Activated T-cell treated with anti-CD3 and anti-CD28 coated beads, Interleukin-2, amount 50 U/mL, for 48 hours (primary cell): ENCODE measurements at places on chromosomes 12 and 14.

GRCh38 chr14:60313093-60313492 is 64.1 kb downstream of the PPM1A start:
- DNase-seq = no peak

GRCh38 chr14:45068396-45068795 is 15.5 kb upstream of the PRPF39 start:
- DNase-seq = no peak

DNA sequence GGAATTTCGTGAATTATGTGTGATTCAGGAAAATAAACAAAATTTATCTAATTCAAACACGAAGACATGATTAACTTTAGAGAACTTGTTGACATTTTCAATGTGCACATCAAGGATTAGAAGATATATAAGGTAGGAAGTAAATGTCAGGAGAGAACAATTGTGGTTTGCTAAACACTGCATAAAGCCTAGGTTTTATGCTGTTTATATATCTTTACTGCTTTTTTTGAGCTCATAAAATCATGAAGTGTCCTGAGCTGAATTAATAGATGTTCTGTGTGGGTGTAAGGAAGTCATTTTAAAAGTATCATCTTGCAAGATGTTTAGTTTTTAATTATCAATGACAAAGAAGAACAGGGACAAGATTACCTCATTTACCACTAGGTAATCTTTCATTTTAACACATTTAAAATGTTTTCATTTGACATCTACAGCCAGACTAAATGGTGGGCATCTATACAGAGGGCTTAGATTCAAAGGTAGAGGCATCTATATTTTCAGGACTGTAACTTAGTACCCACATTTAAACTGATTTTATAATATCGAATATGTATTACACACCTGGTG is 382.8 kb downstream of the ADAMTS20 start:
- DNase-seq = no peak

GRCh38 chr14:34032720-34033119 is 81.8 kb upstream of the EGLN3 start:
- DNase-seq = no peak

- DNase-seq = no peak
Observed at GRCh38 chr12:46087916-46088439, 97.6 kb upstream of the SCAF11 start.

GRCh38 chr12:44504799-44505198 is 371.3 kb downstream of the NELL2 start:
- no peak for DNase-seq

GRCh38 chr14:89128311-89129026 is 288.6 kb downstream of the FOXN3 start:
- DNase-seq = no peak

DNA sequence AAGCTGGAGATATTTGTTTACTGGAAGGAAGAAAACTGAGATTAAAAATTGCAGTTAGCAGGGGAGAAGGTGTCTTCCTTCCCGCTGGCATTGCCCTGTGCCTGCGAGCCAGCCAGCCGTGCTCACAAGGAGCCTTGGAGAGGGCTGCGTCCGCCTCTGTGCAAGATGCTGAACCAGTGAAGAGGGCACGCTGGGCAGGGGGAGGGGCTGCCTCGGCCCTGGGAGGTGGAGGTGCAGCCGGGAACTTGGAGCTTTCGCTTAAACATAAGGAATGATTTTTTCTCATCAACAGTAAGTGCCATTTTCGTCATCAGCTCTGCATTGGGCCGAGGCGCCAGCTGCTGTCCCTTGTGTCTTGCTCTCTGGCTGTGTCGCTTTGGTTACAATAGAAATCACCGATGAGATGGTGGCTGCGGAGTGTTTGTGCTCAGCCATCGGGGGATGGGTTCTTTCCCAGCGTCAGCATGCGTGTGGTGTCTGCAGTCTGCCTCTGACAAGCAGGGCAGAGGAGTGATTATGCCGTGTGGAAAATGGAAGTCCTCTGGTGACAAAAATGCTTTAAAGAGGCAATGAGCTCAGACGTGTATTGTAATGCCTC is 97.3 kb downstream of the ESR2 start:
- peak; percentile 25 for DNase-seq

GRCh38 chr12:80184926-80185325 is 85.6 kb downstream of the OTOGL start:
- DNase-seq = no peak

- DNase-seq = no peak
Observed at GRCh38 chr12:92628476-92628875, 74.3 kb upstream of the PLEKHG7 start.

DNA sequence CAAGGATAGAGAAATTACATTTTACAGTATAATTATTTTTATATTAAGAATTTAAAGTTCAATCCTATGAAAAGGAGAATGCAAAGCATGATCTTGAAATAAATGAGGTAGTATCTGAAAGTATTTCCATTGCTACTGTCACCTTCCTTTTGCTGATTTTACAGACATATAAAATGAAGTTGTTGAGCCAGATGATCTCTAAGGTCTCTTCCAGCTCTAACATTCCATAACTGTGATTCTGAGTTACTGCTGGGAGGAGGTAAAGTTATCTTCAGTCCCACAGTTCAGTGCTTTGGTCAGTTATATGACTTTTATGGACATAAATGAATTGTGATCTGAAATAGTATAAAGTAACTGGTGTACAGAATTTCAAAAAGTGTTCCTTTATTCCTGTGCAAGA is 52.8 kb downstream of the SLC38A6 start:
- no peak for DNase-seq

- no peak for DNase-seq
Observed at GRCh38 chr12:69575346-69575745, 9.9 kb upstream of the CCT2 start.

- peak; percentile 35 for DNase-seq
Observed at GRCh38 chr14:35808076-35808637, 938 bp downstream of the RALGAPA1 start.

DNA sequence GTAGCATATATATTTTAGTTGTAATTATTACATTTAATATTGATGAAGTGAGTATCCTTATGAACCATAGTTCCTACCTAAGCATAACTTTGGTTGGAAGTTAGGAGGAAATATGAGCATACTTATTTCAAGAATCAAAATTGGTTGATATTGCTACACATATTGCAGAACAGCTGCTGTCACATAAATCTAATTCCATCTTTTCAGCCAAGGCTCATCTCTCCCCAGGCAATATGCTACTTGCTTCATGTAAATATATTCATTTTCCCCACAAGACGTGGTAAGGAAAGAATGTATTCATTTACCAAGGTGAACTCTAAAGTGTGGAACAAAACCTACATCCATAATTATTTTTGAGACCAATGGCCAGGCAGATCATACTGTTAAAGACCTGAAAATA is 62.5 kb upstream of the HIF1A start:
- no peak for DNase-seq

GRCh38 chr12:7150841-7151240 is 20.7 kb downstream of the CLSTN3 start:
- DNase-seq = no peak

GRCh38 chr12:122730215-122731014 is at the start of gene HCAR1:
Gene HCAR1, minus strand, starts transcription at chr12:122730844. Its CDS starts 505 bp downstream, at chr12:122730339.
- DNase-seq = peak; percentile 72

- DNase-seq = peak; percentile 29
Observed at GRCh38 chr14:99792551-99793212, 531 bp upstream of the EML1 start.

DNA sequence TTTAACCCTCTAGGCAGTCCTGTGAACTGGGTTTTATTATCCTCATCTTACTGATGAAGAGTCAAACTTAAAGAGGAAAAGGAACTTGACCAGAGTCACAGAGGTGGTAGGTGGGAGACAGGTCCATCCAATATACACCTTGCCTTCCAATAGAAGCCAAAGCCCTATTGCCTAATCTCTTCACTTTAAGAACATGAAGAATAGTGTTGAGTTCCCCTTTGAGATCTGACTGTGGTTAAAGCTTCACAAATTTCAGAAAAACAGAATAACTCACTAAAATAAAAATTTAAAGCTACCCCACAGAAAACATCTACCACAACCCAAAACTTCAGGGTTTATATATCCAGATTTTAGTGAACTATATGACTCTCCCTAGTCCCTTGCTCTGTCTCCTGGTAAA is 115.4 kb downstream of the ETV6 start:
- no peak for DNase-seq

DNA sequence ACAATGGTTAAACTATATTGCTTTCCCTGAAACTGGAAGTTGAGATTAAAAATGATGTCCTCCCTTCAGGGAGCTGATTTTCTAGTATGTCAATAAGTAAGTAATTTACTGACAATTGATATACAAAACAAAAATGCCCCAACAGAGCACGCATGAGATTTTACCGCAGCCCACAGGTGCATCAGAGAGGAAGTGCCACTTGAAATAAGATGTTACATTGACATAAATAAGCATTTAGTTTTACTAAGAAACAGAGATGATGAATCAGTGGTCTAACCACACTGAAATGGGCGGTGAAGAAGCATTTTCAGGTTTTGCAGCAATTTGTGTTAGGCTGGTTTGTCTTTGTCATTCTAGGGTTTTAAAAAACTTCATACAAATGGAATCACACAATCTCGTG is 8.8 kb upstream of the CLECL1 start:
- peak; percentile 74 for DNase-seq

DNA sequence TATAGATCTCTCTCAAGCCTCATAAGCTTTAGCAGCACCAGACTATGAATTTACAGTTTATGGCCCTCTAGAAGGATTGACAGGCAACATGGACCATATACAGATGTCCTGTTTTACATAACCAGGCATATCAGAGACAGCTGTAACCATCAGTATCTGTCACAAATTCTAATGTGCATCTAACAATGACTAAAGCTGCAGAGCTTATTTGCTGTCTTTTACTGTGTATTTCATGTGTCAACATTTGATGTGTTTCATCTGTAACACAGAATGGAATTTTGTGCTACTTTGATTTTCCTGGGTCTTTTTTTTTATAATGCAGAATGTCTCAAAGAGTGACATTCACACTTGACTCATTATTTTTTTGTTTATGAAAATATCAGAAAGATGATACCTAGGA is 348.3 kb downstream of the SLC16A7 start:
- DNase-seq = no peak

DNA sequence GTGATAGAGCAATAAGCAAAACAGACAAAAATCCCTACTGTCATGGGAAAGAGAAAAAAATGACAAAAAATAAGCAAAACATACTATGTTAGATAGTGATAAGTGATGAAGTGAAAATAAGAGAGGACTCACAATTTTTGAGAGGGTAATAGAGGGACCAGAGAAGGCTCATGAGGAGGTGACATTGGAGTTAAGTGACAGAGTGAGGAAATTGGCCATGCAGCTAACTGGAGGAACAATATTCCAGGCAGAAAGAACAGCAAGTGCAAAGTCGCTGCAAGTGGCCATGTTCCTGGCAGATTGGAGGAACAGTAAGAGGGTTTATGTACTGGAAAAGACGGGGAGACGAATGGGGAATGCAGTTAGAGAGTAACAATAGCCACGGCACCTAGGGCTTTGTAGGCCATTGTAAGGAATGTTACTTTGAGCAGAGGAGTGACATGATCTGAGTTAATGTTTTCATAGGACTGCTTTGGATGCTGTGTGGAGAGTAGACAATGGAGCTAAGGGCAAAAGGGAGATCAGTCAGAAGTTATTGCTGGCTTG is 1.4 kb upstream of the SAV1 start:
- DNase-seq = no peak

GRCh38 chr14:23101213-23101970 is 3.4 kb downstream of the CIROP start:
- no peak for DNase-seq

DNA sequence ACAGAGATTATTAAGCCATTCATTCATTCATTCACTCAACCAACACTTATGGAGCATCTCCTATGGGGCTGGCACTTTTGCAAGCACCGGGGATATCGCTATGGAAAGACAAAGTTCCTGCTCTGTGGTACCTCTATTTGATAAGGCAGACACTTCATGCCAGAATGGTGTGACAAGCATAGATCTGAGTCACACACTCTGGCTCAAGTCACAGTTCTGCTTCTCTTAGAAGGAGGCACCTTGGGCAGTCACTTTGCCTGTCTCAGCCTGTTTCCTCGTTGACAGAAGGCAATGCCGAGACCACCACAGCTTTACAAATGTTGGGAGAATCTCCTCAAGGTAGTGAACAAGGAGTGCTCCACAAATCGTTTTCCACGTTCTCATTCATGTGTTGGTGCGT is 205.2 kb downstream of the SLC41A2 start:
- DNase-seq = no peak

- no peak for DNase-seq
Observed at GRCh38 chr14:68047906-68048305, 228.3 kb downstream of the RAD51B start.

GRCh38 chr12:88192426-88192825 is 50.3 kb downstream of the TMTC3 start:
- DNase-seq = no peak

- no peak for DNase-seq
Observed at GRCh38 chr12:115683240-115683780, 594.2 kb downstream of the MED13L start.

DNA sequence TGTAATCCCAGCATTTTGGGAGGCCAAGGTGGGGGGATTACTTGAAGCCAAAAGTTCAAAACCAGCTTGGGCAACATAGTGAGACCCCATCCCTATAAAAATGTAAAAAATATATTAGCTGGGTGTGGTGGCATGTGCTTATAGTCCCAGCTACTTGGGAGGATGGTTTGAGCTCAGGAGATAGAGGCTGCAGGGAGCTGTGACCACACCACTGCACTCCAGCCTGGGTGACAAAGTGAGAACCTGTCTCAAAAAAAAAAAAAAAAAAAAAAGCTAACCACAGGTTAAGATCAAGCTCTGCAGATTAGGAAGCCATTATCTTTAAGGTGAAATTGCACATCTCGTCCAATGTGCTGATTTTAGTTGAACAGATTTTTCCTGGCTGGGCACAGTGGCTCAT is 23.7 kb upstream of the CERS5 start:
- DNase-seq = no peak

GRCh38 chr12:132479938-132480622 is 9.9 kb upstream of the FBRSL1 start:
- DNase-seq = no peak

DNA sequence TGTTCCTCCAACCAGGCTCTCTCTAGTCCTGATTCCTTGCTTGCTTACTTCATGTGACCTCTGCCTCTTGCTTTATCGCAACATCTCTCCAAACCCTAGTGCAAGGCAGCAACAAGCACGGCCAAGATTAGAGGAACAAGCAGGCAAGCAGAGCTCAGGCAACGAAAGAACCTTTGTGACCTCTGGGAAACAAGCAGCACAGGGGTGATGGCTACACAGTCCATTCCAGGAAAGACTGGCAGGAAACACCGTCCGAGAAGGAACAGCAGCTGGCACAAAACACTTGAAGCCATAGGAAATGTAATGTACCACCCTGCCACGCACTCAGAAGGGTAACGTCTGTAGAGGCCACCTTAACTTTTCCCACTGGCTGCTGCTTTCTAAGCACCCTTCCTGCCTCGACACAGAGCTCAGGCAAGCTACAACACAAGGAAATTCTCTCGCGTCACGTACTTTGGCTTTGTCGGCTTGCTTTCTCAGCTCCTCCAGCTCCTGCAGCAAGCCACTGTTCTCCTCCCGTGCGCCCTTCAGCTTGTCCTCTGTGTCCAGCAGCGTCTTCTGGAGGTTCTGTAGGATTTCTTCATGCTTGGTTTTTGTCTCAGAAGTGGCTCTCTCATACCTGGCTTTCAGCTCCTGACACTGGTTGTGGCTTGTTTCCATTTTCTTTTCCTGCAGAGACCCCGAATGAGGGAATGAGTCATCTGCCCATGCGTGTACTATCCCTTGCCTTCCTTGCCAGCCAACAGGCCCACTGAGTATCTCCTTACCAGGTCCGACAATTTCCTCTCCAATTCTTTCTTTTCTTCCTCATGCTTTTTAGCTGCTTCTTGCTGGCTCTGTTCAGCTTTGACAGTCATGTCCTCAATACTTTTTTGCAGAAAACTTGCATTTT is 61.4 kb upstream of the VPS33A start:
- DNase-seq = no peak

GRCh38 chr12:95529693-95530225 is 21.5 kb downstream of the USP44 start:
- DNase-seq = no peak
